Ascending aorta (tissue), 2 donors: ENCODE measurements at places on chromosomes 7 and 10. TPM values are rescaled to one million over a fixed set of nuclear protein-coding genes. Genes with fewer than 3 reads are reported as not detected.

- no peaks in the 10 kb centered on the region for H3K36me3 ChIP-seq
- peaks cover 20% of the 10 kb centered on the region for H3K4me1 ChIP-seq
- H3K4me3 ChIP-seq, result no peak overlapping the region
- no peaks in the 10 kb centered on the region for H3K27me3 ChIP-seq
These were observed 94.8 kb downstream of the PFKFB3 start for GRCh38 chr10:6297522-6297921.

DNA sequence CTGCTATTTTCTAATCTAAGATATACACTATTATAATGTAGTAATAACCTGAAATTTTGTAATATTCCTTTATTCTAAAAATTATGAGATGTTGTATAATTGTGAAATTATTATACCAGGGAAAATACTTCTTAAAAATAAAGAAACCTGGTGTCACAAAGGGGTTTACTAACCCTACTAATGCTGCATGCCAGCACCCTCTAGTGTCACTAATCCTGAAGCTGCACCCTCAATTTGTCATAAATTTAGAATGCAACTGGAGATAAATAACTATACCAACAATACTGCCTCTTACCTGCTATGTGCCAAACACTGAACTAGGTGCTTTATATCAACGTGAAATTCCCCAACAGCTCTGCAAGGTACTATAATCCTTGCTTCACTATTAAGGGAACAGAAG lies 30.8 kb downstream of the TM9SF3 start:
- peaks cover 16% of the 10 kb centered on the region for H3K36me3 ChIP-seq
- H3K27me3 ChIP-seq, result no peaks in the 10 kb centered on the region
- H3K27ac ChIP-seq, result no peak overlapping the region
- no peaks in the 10 kb centered on the region for H3K4me1 ChIP-seq
- no peak for DNase-seq

Gene CDC14C
- total RNA-seq, result not detected

Gene C7orf33
- not detected for total RNA-seq
